Activated CD8-positive, alpha-beta T cell treated with anti-CD3 and anti-CD28 coated beads for 36 hours (primary cell): ENCODE measurements at places on chromosomes 7 and 10.
A peak's percentile ranks its signal among the peaks of the same experiment; 100 is the strongest.

DNA sequence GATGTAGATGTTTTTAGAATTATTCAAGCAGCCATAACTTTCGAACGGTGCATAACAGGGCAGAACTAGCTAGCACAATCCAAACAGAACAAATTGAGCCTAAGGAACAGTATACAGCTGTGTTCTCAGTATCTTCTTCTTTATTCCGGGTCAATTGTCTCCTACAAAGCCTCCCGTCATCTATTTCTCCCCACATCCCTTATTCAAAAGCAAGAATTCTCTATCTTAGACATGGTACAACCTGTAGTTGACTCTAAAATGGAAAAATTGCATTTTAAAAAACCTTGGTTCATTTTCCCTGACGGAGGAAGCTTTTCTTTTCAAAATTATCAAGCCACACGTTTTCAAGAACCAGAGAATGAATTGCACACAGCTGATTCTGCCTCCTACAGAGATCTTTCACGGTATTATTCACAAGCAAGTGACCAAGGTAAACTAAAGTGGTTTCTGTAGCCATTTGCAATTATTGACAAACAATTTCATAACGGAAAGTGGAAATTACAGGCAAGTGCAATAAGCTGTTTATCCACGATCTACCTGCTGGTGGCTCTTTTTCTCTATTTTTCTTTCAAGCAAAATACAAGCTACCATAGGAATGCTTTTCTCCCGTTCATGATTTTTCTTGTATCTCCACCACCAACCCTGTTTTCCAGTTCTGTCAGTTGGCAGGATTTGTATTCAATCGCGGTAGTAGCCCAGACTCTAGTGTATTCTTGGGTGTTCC, 2.3 kb downstream of the GRM8 start:
- no peak for DNase-seq

DNA sequence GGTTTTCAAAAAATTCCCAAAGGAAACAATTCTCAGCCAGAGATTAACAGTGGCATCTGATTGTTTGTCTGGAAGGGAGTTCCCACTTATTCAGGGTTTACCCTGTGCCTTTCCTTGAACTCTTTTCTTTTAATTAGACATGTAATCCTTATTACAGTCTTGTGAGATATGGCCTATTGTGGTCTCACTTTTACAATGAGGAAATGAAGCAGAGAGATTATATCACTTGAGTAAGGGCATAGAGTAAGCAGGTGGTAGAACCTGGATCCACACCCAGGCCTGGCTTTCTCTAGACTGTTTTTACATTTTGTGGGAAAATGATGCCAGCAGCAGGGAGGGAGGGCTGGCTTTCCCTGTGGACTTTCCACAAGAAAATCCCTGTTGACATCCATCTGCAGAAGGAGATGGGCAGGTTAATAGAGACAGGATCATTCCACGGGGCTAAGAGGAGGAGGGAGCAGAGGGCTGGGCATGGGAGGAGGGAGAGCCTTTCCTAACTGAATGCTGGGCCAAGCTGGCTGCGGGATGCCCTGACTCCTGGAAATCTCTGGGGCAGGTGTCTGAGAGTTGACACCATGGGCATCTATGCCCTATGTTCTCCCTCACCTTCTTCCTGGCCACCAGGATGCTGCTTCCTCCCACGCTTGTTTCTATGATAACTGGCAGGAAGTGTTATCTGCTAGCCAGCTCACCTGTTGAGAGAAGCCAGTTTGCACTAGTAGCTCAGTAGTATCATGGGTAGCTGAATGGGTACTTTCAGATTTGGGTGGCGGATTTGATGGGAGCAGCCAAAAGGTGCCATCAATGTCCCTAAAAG, 28.7 kb upstream of the ARHGAP22 start:
- DNase-seq = no peak

DNA sequence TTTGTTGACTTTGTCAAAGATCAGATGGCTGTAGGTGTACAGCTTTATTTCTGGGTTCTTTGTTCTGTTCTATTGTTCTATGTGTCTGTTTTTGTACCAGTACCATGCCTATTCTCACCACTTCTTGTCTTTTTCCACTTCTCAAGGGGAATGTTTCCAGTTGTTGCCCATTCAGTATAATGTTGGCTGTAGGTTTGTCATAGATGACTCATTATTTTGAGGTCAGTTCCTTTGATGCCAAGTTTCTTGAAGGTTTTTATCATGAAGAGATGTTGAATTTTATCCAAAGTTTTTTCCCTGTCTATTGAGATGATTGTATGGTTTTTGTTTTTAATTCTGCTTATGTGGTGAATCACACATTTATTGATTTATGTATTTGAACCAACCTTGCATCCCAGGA, 216.7 kb upstream of the RNF32 start:
- no peak for DNase-seq

- no peak for DNase-seq
Observed at GRCh38 chr10:108592956-108593355, 1330.4 kb downstream of the XPNPEP1 start.

- DNase-seq = no peak
Observed at GRCh38 chr10:88892222-88892967, 12.3 kb downstream of the STAMBPL1 start.

- no peak for DNase-seq
Observed at GRCh38 chr7:131943211-131943610, 386.8 kb upstream of the PODXL start.

DNA sequence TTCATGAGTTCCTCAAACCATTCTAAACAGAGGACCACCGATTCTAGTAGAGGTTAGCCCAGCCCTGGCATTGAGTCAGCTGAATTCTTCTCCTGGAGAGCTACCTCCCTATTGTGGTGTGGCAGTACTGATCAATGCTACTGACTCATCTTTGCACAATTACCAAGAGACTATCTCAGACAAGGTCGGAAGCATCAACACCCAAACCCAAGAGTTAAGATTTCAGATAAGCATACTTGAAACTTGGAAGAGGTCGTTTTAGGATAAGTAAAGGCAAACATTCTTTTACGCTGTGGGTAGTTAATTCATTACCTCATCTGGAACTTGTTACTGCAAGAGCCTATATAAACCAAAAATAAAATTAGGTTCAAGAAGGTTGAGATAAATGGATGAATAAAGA, 154.6 kb upstream of the NRBF2 start:
- no peak for DNase-seq

GRCh38 chr7:131188367-131189339, 139.0 kb upstream of the MKLN1 start:
- peak; percentile 70 for DNase-seq

- no peak for DNase-seq
Observed at GRCh38 chr10:27643301-27643700, 102.3 kb downstream of the MKX start.

- no peak for DNase-seq
Observed at GRCh38 chr7:110790992-110791391, 299.9 kb upstream of the LRRN3 start.

DNA sequence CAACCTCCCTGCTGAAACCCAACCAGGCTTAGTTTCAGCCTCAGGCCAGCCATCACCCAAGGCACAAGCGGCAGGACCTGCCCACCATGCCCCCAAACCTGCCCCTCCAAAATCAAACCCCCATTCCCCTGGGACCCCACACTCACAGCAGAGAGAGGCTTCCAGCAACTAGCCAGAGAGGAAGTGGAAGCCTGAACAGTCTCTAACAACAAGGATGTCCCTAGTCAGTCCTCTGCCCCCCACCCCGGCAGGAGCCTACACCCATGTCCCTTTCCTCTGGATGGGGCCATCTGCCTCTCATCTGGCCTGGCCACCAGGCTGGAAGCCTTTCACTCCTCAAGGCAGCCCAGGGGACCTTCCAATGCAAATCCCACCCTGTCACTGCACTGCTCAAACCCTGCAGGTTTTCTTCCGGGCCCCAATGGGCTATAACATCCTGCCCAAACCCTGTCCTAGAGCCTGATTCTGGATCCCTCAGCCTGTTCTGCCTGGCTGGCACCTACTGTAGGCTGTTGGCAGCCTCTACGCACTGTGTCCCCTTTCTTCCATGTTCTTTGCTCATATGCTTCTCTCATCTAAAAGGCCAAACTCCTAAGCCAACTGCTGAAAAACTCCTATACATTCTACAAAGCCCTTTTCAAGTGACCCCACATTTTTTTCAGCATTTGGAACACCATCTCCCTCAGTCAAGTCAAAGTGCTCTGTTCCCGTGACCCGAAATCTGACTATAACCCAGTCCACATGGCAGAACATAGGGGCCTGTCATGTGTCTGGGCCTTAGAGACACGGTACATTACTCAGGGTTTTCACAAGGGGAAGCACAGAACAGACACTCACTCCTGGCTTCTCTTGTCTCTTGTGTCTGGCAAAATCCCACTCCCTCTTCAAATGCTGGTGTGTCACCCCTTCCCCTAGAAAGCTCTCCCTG, 253.3 kb downstream of the TNS3 start:
- no peak for DNase-seq

DNA sequence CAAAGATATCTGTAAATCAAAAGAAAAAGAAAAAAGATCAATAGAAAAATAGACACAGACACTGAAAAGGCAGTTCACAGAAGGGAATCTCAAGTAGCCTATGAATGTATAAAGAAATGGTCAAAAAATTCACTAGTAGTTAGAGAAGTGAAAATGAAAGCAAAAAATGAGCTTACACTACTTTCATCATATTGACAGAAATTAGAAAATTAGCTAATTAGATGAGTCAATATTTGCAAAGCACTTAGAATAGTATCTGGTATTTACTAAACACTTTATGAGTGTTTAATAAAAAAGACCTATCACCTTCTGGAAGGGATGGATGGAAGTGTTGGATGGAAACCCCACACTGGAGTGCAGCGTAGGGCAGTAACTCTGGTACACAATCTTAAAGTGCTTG, 1.7 kb upstream of the CFAP58 start:
- DNase-seq = no peak

DNA sequence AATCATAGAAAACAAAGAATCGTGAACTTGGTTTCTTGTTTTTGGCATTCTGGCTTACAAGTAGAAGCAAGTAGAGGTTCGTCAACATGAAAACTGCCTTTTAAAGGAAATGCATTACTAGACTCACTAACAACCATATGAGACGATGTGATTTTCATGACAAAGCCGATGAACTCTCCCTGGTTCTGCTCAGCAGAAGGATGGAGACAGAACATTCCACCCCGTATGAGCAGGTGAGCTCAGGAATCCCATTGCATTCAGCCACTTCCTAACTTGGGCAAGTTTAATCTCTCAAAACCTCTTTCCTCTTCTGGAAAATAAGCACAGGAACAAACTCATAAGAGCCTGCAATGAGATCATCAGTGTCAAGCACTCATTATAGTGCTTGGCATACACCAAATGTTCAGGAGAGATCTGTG, 57.4 kb upstream of the SVIL start:
- DNase-seq = no peak

- no peak for DNase-seq
Observed at GRCh38 chr10:28776519-28776918, 99.2 kb downstream of the BAMBI start.

DNA sequence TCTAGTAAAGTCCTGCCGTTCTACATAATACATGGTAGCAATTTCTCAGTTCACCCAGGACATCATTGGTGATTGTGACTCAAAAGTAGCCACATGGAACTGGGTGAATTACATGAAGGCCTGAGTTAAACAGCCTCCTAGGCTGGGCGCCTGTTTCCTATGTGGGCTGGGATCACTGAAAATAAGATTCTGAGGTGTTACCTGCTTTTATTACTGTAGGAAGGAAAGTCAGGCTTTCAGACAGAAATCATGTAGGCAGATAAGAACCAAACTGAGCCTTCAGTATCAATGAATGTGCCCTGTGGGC, 160.4 kb downstream of the CAMK1D start:
- DNase-seq = no peak
